Adipocyte (in vitro differentiated cells): ENCODE measurements at places on chromosomes 7 and 10.

- DNase-seq = no peak
These were observed 76.0 kb upstream of the DNAAF5 start for GRCh38 chr7:650339-651031.

DNA sequence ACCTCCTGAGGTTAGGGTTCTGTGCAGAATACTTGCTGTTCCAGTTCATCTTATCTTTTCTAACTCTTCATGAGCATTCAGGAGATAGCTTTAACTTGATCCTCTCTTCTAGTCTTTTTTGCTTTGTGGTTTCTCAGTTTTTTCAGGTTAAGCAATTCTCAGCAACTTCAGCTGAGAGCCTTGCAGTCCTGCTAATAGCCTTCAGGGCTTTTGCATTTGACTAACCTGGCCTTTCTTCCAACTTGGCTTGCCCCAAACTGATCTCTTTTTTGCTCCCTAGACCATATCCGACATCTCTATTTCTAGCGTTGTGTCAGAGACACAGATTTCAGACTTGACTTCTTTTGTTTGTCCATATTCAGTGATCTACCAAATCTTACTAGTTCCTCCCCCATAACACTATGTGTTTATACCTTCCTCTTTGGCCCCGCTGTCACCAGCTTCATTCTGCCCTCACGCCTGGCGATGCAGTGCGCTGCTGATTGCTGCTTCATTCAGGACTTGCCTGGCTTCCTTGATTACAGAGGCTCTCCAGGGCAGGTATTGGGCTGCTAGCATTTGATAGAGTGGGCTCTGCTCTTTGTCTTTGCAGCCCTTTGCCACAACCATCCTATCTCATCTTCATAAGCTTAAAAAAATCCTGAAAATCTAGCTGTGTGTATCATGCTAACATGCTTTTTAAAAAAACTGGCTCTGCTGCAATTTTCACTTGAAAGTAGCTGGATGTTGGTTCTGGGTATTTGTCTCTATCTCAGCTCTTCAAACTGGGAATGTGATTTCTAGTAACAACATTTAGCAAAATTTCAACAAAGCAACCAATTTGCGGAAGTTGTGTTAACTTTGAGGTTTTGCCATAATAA is 9.6 kb downstream of the CUL1 start:
- DNase-seq = peak; percentile 17

- DNase-seq = peak; percentile 65
These were observed 9.8 kb upstream of the PLAC9 start for GRCh38 chr10:80122746-80123145.

DNA sequence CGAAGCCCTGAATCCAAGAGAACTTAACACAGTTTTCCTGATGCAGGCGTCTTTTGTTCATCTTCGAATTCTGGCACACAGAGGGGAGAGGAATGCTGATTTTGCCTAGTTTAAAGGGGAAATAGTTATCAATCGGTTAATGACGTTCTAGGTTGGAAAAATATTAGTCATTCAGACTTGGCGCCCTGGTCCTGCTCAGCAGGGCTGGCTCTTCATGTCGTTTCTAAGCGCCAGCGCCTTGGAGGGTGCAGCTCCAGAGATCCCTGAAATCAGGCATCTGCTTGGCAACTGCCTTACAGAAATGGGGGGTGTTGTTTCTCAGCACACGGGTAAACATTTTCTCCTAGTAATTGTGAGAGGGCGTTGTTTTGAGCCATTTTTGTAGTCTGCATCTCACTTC is 1.3 kb upstream of the PRTFDC1 start:
- no peak for DNase-seq

GRCh38 chr10:5449823-5450222 is 37.5 kb downstream of the NET1 start:
- peak; percentile 86 for DNase-seq

DNA sequence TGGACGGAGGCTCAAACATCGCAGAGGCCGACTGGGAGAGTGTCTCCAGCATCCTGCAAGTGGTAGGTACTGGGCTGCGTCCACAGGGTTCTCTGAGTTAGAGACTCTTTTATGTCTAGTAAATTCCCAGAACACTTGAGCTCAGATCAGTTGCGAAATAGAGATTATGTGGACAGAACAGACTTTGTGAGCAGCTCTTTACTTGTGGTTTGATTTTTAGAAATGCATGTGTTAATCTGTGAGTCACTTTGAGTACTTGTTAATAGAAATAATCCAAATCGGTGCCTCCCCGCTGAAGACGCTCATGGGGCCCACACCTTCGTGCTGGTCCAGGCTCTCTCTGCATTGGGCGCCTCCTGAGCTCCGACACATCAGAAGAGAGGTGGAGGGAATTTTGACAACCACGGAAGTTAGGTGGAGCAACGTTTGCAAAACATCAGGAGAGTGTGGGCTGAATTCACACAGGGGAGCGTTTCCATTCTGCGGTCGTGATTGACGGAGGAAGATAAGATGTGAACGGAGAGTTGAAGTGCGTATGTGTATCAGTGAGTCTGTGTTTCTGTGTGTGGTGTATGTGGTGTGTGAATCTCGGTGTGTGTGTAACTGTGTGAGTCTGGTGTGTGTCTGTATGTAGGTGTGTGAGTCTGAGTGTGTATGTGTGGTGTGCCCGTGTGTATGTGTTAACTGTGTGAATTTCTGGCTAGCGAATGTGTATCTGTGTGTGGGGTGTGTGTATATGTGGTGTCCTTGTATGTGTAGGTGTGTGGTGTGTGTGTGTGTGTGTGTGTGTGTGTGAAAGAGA is 32.1 kb downstream of the PFKP start:
- DNase-seq = peak; percentile 82

DNA sequence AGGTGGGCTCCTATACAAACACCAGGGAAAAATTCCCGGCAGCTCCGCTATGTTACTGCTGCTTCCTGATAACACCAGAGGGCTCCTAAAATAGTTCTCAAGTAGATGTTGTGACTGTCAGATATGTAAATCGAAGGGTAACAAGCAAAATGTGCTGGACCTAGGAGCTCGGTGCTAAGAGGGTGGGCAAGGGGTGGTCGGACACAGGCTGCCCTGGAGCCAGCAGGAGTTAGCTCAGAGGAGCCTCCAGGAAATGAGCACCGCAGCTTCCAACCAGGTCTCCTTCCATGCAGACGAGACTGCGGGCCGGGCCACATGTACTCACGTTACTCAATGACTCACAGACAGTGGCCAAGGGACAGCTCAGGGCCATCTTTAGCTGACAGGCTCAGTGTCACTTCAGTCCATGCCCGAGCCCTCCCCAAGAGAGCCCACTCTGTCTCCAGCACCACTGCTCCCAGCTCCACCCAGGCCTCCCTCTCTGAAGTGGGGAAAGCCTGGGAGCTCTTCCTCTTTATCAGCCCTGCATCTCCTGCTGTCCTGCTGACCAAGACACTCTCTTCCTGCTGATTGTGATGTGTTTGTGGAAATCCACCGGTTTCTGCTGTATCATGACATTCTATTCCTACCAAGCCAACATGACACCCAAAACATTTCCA is 37.2 kb upstream of the TMEM273 start:
- no peak for DNase-seq

GRCh38 chr7:127873715-127874636 is 157.3 kb downstream of the LRRC4 start:
- DNase-seq = no peak

GRCh38 chr7:137110091-137110509 is 233.4 kb downstream of the PTN start:
- peak; percentile 54 for DNase-seq

GRCh38 chr10:131652438-131653139 is 248.2 kb upstream of the PPP2R2D start:
- DNase-seq = no peak
